ENCODE measurements at places on chromosomes 5 and 9. TPM values are rescaled to one million over a fixed set of nuclear protein-coding genes. Genes with fewer than 3 reads are reported as not detected.
A peak's percentile ranks its signal among the peaks of the same experiment; 100 is the strongest.

- DNase-seq: no peak
Observed at GRCh38 chr5:756865-757345, 27.6 kb downstream of the ZDHHC11B start.

Gene CFAP90
- polyA plus RNA-seq: 0.32 TPM

Gene IFNA21
- polyA plus RNA-seq: not detected

Gene CDH6
- 8.7 TPM for polyA plus RNA-seq

DNA sequence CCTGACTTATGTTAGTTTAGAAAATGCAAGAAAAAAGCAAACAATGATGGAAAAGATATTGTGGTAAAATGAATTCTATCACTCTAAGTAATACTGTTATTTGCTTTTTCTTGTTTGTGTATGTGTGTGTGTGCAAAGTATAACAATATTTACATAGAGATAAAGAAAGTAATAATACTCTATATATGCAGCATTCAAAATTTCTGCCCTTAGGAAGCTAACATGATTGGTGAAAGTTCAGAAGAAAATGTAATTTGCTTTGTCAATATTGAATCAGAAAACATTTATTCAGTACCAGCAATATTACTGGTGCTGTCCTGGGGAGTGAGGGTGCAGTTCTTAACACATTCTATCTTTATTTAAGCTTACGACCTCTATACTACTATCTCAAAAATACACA is 12.9 kb upstream of the PRDM9 start:
- no peak for DNase-seq

DNA sequence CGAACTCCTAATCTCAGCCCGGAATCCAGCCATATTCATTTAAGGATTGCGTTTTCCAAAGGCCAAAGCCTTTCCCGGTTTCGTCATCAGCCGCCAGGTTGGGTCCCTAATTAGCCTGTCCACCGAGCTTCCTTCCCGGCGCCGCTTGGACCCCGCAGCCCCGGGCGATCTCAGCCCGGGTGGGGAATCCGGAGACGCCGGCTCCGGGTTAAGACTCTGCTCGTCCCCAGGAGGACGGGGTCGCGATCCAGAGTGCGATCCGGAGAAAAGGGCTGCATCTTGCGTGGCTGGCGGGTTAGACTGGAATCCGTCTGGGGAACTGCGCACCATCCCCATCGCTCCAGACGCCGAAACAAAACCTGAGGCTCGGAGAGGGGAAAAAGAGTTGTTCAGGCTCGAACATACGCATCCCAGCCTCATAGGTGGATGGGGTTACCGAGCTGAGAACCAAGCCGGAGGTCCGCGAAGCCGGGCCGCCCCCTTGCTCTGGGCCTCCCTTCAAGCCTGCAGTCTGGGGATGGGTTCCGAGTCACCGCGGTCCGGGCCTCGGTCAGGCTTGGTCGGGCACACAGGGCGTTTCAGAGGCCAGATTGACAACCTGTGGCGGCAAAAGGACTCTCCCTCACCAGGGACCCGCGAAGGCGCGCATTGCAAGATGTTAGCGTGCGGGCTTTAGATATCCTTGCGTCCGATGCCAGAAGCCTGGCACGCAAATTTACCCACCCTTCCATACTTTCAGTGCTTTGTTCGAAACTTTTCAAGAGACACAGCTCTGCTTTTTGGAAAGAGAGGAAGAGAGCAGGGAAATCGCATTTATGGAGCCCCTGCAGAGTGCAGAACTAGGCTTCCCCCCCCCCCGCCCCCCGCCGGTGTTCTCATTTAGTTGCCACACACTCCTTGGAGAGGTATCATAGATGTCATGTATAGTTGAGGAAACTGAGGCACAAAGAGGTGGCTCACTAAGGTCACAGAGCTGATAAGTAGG is 7.9 kb downstream of the MSX2 start:
- no peak for DNase-seq

- DNase-seq: no peak
Observed at GRCh38 chr5:32055891-32056866, 117.9 kb downstream of the GOLPH3 start.

- no peak for DNase-seq
Observed at GRCh38 chr5:9947944-9948343, 301.7 kb downstream of the ATPSCKMT start.

GRCh38 chr5:142886956-142887355 is 116.8 kb downstream of the ARHGAP26 start:
- no peak for DNase-seq

GRCh38 chr9:75001719-75002421 is 26.2 kb downstream of the CARNMT1 start:
- DNase-seq: peak; percentile 83

DNA sequence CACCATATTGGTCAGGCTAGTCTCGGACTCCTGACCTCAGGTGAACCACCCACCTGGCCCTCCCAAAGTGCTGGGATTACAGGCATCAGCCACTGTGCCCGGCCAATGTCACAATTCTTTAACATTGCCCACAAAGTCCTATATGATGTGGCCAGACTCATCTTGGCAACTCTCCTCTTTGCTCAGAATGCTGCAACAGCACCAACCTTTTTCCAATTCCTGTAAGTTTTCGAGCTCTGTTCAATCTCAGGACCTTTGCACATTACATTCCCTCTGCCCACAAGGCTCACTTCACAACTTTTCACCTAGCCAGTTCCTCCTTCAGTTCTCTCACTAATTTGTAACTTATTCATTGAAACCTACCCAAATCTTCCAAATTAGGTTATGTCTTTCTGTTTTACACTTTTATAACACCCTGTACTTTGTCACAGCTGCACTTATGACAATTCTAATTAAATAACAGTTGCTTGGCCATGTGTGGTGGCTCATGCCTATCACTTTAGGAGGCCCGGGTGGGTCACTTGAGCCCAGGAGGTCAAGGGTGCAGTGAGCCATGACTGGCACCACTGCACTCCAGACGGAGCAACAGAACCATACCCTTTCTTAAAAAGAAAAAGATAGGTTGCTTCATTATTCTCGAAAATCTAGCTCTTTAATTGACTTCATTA is 30.9 kb upstream of the GLDC start:
- no peak for DNase-seq

- DNase-seq: no peak
Observed at GRCh38 chr9:93155716-93156474, 21.8 kb upstream of the NINJ1 start.

GRCh38 chr5:39905356-39905755 is 480.6 kb upstream of the DAB2 start:
- no peak for DNase-seq

Gene CARTPT
- polyA plus RNA-seq: not detected
